Esophagus muscularis mucosa (tissue), 4 donors: ENCODE measurements at places on chromosomes 7 and 10. TPM values are rescaled to one million over a fixed set of nuclear protein-coding genes. Genes with fewer than 3 reads are reported as not detected.

DNA sequence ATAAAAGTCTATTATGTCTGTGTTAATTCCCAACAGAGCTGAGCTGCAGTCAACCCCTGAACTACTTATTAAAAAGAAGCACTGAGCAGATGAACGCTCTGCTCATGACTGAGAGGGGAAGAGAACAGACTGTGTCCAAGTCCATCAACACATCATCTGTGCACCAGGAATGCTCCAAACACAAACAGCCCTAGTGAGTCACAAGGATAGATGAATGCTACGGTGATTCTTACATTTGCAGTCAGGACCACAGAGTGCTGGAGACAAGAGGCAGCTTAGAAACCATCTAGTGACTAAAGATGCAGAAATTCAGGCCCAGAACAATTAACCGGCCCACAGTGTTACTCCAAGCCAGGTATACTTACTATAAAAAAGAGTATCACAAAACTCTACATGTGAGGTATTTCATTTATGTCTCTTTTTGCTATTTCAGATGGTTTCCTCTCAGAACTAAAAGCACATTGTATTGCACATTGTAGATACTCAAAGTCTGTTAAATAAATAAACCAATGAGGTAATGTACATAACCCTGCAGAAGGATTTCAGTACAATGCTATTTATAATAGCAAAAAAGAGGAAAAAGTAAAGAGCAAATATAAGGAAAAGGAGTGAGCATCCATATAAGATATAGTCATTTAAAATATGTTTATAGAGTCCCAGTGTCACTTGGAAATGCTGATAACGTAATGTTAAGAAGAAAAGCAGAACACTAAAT is 159.2 kb downstream of the KCNMA1 start:
- DNase-seq: no peak

GPER1 gene
- 19.9 TPM for total RNA-seq

CADPS2 gene
- total RNA-seq: 154 TPM

XPNPEP1 gene
- 53.1 TPM for total RNA-seq

GRCh38 chr7:78095549-78095948 is 297.0 kb downstream of the PHTF2 start:
- no peak for DNase-seq

GRCh38 chr10:69714572-69714971 is 84.5 kb downstream of the FAM241B start:
- DNase-seq: no peak

DNA sequence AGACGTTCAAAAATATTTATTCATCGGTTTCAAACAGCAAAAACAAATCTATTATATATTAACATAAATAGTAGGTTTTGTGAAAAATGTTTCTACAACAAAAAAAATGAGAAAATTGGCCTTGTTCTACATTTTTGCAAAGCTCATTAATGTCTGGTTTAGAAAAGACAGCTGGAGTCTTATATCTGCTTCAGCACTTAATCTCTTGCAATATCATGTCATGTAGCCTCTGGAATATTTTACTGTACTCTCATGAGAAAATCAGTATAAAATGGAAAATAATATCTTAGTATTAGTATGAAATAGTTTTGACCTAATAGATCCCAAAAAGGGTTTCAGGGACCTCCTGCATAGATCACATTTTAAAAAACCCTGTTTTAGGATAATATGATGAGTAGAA is 326.6 kb downstream of the ARL4A start:
- DNase-seq: no peak

GRCh38 chr7:22791204-22792158 is 31.2 kb downstream of the TOMM7 start:
- no peak for DNase-seq

- no peak for DNase-seq
Observed at GRCh38 chr10:77390481-77390891, 247.1 kb downstream of the KCNMA1 start.
